ENCODE measurements at places on chromosomes 1 and 21.

GRCh38 chr1:228393268-228393701, 13.3 kb downstream of the TRIM11 start:
- no peak for DNase-seq
- peaks cover 5% of the 10 kb centered on the region for H3K4me1 ChIP-seq
- no peaks in the 10 kb centered on the region for H3K27me3 ChIP-seq
- no peak overlapping the region for H3K27ac ChIP-seq
- peaks cover 45% of the 10 kb centered on the region for H3K36me3 ChIP-seq

- peaks cover 12% of the 10 kb centered on the region for H3K4me1 ChIP-seq
- no peaks in the 10 kb centered on the region for H3K27me3 ChIP-seq
These were observed 91.6 kb upstream of the TTC39A start for GRCh38 chr1:51421964-51422363.

- no peaks in the 10 kb centered on the region for H3K36me3 ChIP-seq
- H3K4me3 ChIP-seq, result no peak overlapping the region
- H3K27ac ChIP-seq, result no peak overlapping the region
These were observed 57.8 kb downstream of the HFM1 start for GRCh38 chr1:91346824-91347223.

DNA sequence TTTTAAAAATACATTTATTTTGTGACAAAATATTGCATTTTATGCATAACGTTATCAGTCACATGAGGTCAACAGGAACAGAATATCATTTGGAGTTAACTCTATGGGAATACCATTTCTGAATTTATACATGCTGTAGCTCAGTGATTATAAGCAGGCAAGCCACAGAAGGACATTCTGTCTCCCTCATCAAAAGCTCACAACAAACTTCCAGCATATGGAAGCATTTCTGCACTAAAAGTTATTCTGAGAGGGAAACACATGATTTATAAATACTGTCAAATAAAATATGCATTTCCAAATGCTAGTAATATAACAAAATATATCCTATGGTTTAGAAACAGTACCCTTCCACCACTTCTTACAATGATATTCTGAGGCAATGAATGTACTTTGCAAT, 854.1 kb upstream of the B3GALT2 start:
- H3K4me3 ChIP-seq, result no peak overlapping the region
- H3K27ac ChIP-seq, result no peak overlapping the region
- no peaks in the 10 kb centered on the region for H3K27me3 ChIP-seq

- H3K4me3 ChIP-seq, result no peak overlapping the region
- no peak overlapping the region for H3K27ac ChIP-seq
- no peaks in the 10 kb centered on the region for H3K27me3 ChIP-seq
- peaks cover 50% of the 10 kb centered on the region for H3K4me1 ChIP-seq
- DNase-seq, result no peak
These were observed 138.7 kb downstream of the GALNT2 start for GRCh38 chr1:230205719-230206198.

DNA sequence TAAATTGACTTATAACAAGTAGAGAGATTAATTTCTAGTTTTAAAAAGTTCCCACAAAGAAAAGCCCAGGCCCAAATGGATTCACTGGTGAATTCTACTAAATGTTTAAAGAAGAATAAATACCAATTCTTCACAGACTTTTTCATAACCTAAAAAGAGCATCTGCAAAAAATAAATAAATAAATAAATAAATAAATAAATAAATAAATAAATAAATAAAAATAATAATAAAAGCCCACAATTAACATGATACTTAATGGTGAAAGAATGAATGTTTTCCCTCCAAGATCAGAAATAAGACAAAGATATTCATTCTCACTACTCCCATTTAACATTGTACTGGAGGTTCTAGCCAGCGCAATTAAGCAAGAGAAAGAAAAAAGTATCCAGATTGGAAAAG, 97.6 kb upstream of the KAZN start:
- H3K36me3 ChIP-seq, result no peaks in the 10 kb centered on the region
- no peak overlapping the region for H3K4me3 ChIP-seq
- H3K4me1 ChIP-seq, result no peaks in the 10 kb centered on the region
- no peak for DNase-seq

DNA sequence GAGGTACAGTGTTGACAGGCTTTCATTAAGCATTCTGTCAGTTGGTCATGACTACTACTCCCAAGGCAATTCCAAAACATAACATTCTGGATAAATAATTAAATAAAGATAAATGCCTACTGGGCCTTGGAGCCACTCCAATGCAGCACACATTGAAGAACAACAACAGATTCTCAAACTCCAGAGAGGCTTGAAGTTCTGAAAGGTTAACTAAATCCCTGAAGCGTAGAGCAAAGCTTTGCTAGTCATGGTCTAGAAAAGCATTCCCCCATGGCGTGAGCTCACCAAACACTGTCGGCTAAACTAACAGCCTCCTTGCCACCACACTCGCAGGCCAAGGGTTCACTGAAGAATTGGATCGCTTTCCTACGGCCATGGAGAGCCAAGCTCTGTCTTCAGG, 268.0 kb downstream of the ATG4C start:
- no peaks in the 10 kb centered on the region for H3K4me1 ChIP-seq
- no peak overlapping the region for H3K27ac ChIP-seq
- no peak overlapping the region for H3K4me3 ChIP-seq
- peaks cover 25% of the 10 kb centered on the region for H3K27me3 ChIP-seq

- no peaks in the 10 kb centered on the region for H3K36me3 ChIP-seq
- no peaks in the 10 kb centered on the region for H3K4me1 ChIP-seq
- no peak for DNase-seq
These were observed 108.7 kb upstream of the COL6A1 start for GRCh38 chr21:45872902-45873301.

GRCh38 chr1:118934706-118935105, 53.4 kb downstream of the TBX15 start:
- no peak for DNase-seq
- H3K36me3 ChIP-seq, result no peaks in the 10 kb centered on the region
- peaks cover 6% of the 10 kb centered on the region for H3K27me3 ChIP-seq

DNA sequence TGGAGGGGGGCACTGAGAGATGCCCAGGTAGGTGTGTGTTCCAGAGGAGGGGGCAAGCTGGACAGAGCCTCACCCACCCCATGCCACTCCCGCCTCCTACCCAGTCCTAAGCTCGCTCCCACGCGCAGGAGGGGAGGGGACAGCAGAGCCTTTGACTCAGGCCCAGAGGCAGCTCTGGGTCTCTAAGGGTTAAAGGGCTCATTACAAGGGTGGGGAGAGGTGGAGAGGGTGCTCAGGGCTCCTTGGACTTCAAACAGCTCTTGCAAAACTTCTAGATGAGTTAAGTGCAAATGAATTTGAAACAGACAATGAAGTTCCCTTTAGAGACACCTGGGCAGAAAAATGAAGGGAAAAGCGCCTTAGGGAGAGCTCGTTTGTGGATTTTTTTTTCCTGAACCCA, 104.2 kb upstream of the CASZ1 start:
- peaks cover 46% of the 10 kb centered on the region for H3K27me3 ChIP-seq
- peaks cover 16% of the 10 kb centered on the region for H3K4me1 ChIP-seq
- no peaks in the 10 kb centered on the region for H3K36me3 ChIP-seq

DNA sequence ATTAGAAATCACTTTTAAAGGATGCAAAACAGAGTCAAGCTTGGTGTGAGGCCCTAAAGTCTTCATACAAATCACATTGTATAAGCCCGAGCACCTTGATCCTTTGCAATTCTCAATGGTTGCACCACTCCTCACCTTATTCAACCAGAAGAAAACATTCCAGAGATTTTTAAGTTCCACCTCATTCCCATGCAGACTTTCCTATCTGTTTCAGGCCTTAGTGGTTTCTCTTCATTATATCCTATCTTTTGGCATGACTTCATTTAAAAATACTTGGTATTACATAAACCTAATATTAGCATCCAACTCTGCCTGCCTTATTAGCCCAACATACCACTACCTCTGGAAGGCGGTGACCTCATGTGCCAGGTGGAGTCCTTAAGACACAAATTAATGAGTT, 9.3 kb upstream of the GREM2 start:
- H3K4me3 ChIP-seq, result no peak overlapping the region
- no peak for DNase-seq
- H3K27me3 ChIP-seq, result no peaks in the 10 kb centered on the region
- H3K36me3 ChIP-seq, result no peaks in the 10 kb centered on the region

DNA sequence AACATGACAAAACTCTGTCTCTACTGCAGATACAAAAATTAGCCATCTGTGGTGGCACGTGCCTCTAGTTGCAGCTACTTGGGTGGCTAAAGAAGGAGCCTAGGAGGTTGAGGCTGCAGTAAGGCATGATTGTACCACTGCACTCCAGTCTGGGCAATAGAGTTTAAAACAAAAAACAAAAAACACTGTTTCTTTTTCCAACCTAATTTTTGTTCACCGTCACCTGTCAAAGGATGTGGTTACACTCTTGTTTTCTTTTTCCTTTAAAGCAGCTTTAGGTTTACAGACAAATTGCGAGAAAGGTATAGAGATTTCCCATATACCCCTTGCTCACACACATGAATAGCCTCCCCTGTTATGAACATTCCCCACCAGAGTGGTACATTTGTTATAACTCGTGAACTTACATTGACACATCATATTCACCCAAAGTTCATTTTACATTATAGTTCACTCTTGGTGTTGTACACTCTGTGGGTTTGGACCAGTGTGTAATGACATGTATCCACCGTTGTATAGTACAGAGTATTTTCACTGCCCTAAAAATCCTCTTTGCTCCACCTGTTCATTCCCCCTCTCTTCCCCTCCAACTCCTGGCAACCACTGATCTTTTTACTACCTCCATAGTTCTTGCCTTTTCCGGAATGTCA, 26.2 kb downstream of the SMG7 start:
- H3K4me3 ChIP-seq, result no peak overlapping the region
- peaks cover 24% of the 10 kb centered on the region for H3K4me1 ChIP-seq
- peaks cover 7% of the 10 kb centered on the region for H3K36me3 ChIP-seq
- H3K27ac ChIP-seq, result no peak overlapping the region
- DNase-seq, result no peak
- H3K27me3 ChIP-seq, result no peaks in the 10 kb centered on the region

DNA sequence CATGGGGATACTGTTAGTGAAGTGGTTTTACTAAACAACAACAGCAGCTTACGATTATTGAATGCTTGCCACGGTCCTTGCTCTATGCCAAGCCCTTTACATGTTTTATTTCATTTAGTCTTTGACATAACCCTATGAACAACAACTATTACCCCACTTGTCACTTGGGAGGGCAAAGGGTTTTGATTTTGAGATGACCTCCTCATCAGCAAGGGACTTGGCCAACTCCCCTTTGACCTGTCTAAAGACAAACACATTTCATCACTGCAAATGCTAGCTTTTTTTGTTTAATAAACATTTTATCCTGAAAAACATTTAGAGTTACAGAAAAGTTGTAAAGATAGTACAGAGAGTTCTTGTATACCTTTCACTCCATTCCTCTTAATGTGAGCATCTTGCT, 152.5 kb upstream of the WNT4 start:
- DNase-seq, result no peak
- H3K36me3 ChIP-seq, result no peaks in the 10 kb centered on the region
- no peaks in the 10 kb centered on the region for H3K4me1 ChIP-seq
- peaks cover 69% of the 10 kb centered on the region for H3K27me3 ChIP-seq
- no peak overlapping the region for H3K27ac ChIP-seq

DNA sequence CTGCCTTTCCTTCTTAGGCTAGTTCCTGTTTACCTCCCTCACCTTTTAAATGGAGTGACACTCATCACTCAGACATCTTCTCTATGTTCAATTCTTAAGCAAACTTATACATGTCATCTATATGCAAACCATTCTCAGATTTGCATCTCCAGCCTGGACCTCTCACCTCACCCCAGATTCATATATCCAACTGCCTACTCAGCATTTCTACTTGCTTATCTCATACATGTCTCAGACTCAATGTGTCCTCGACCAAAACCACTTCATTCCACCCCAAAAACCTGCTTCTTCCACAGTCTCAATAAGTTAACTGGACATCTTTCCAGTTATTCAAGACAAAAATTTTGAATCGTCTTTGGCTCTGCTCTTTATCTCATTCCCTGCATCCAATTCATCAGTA, 62.6 kb downstream of the ERICH3 start:
- H3K4me1 ChIP-seq, result no peaks in the 10 kb centered on the region
- no peak for DNase-seq
- H3K36me3 ChIP-seq, result no peaks in the 10 kb centered on the region
- H3K27me3 ChIP-seq, result no peaks in the 10 kb centered on the region
- no peak overlapping the region for H3K4me3 ChIP-seq

DNA sequence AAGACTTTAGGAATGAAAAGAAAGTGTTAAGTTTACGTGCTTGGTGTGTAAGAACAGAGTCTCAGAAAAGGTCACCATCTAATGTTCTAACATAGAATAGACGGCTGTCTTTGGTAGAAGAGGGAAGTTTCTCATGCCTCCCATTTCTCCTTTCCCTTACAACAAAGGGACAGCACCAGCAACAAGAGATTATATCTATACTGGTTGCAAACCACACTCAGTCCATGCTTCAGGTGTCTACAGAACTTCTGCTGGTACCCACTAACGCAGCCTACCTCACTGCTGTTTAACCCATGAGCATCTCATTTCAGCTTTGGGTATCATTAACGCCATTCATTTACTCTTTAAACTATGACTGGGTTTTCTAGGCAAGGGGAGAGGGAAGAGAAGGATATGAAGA, 9.2 kb upstream of the ITPKB start:
- no peak for DNase-seq
- no peaks in the 10 kb centered on the region for H3K36me3 ChIP-seq
- H3K4me3 ChIP-seq, result no peak overlapping the region

DNA sequence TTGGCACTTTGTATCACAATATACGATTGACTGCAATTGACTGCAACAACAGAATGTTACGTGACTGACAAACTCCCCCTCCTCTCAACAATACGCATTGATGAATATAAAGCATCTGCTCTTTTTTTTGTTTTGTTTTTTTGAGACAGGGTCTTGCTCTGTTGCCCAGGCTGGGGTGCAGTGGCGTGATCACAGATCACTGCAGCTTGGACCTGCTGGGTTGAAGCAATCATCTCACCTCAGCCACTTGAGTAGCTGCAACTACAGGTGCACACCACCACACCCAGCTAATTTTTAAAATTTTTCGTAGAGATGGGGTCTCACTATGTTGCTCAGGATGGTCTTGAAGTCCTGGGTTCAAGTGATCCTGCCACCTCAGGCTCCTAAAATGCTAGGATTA, 21.3 kb upstream of the CEP85 start:
- DNase-seq, result no peak
- H3K4me1 ChIP-seq, result no peaks in the 10 kb centered on the region
- H3K4me3 ChIP-seq, result no peak overlapping the region
- no peak overlapping the region for H3K27ac ChIP-seq
- no peaks in the 10 kb centered on the region for H3K36me3 ChIP-seq

All from stimulated activated naive B cell treated with anti-CD40 and anti-IgM and Interleukin-4, amounts not matched to agents 10 μg/mL and 1 μg/mL and 100 μg/mL, for 72 hours (primary cell).